ACHN (cell line): ENCODE measurements at places on chromosomes 11 and 22.

DNA sequence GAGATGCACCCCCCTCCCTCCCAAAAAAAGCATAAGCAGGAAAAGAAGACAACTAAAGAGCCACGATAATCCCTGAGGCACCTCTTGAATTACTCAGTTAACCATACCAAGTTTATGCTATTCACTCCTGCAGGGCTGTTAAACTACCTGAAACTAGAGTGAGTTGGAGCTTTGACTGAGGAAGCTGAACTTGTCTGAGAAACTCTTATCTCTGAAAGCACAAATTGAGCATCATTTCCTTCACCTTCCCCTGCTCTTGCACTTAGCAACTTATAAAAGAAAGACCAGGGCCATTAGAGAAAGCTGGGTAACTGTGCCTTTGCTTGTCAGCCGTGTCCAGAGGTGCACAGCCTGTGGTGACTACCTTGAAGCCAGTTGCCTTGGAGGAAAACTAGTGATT, 745.6 kb downstream of the NELL1 start:
- no peak for DNase-seq

DNA sequence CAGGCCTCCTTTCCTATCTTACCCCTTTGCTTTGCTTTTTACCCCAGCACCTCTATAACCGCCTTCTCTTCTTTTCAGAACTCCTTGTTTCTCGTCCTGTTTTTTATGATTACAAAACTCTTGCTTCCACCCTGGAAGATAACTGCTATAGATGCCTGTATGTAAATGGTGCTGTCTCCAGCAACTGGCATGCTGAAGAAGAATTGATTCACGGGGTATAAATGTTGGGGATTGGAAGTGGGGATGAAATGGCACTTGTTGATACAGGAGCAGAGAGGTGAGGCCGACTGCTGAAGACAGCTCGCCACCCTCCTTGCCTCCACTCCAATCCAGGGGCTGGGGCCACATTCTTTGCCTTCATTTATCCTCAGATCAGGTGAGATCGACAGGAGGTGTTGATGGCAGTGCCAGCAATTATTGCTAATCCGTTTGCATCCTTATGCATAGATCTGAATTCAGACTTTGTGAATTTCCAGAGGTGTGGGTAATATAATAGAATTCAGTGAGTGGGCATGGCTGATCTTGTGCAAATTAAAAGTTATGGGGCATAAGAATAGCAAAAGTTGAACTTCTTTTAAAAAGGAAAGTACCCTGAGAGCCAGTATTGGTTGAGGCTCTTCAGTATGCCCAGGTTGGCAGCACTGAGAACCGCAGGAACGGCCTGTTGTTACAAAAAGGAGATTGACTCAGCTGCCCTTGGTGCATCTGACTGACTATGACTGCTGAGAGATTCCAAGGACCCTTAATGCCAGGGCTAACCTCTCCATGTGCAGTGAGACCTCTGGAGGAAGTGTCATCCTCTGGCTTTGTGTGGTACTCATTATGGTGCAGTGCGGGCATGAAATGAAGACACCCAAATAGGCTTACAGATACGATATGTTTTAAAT, 5.3 kb downstream of the NEAT1 start:
- peak; percentile 76 for DNase-seq

DNA sequence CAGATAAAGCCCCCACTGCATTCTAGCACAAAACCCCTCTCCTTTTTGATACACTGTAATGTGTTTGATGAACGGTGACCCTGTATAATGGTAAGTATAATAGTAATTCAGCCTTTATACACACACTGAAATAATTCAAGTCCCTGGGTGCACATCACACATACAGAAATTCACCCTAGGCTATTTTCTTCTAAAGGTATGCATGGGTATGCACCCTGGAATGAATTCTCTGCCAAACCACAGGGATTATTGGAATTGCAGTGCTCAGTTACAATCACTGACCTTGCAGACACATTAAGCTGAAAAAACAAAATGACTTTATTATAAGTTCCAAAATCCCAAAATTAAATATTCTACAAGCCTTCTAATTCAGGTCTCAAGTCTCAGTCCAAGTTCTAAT, 245.9 kb upstream of the FAT3 start:
- no peak for DNase-seq

GRCh38 chr11:135069890-135070289, 657.8 kb upstream of the B3GAT1 start:
- no peak for DNase-seq

- DNase-seq = no peak
These were observed 1.5 kb downstream of the MAP6 start for GRCh38 chr11:75667255-75667830.

DNA sequence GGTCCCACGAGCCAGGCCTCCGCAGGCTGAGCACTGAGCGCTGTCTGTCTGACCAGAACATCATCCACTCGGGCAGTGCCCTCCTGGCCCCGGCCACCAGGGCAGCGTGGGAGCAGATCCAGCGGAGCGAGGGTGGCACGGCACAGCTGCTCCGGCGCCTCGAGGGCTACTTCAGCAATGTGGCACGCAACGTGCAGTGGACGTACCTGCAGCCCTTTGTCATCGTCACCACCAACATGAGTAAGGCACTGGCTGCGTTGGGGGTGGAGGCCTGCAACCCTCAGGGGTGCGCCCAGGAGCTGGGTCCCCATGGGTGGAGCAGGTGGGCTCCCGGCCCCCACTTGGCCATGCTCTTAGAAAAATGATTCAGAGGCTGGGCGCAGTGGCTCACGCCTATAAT, 49.7 kb upstream of the PRODH start:
- DNase-seq = no peak

GRCh38 chr11:93513772-93514171, 29.4 kb downstream of the SMCO4 start:
- DNase-seq = no peak

DNA sequence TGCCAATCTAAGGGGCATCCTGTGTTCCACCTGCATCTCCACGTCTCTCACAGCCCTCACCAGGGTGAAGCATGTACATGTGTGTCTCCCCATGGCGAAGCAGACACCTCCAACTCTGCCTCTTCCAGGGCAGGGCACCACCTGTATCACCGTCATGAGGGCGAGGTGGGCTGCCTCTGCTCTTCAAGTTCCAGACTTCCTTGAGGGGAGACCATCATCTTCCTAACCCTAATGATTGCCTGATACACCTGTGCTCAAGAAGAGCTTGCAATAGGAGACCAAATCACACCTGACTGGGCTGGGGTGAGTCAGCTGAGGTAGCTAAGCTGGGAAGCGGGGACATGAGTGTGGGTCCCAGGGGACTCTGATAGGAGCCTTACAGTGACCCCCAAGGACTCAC, 43.7 kb downstream of the GAB4 start:
- DNase-seq = no peak

GRCh38 chr11:75480185-75481175, 45.3 kb downstream of the GDPD5 start:
- DNase-seq = no peak

- no peak for DNase-seq
These were observed 357.2 kb downstream of the OPCML start for GRCh38 chr11:133175103-133175502.

DNA sequence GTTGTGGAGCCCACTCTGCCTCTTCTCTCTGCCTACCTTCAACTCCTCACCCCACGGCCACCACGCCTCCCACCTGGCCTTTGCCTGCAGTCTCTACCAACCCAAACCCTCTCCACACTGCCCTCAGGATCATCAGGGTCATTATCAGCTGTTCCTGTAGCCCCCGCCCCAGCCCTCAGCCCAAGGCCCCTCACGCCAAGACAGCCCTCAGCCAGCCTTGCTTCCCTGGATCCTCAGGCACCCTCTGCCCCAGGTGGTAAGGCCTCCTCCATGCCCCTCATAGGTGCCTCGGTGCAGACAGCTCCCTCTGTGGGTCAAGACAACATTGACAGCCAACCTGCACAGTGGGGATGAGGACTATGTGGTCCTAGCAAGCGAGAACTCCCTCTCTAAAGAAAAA, 1.7 kb downstream of the SBF1 start:
- peak; percentile 27 for DNase-seq

DNA sequence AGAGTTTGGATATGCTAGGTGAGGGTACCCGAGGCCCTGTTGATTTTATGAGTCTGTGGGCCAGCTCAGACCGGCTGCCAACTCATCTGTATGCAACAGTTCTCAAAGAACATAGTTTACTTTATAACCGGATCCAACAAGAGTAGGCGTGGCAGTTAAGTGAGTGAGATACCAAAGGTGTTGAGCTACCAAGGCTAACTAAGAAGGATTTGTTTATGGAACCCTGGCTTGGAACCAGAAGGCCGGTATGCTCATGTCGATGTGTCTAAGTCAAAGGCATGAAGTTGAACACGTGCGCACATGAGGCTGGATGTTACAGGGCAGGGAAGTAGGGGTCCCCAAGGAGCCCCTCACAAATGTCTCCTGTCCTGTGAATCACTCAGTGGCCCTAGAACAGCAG, at the start of gene KCNJ1:
KCNJ1 (minus strand) TSS at position 20 of the 400 bp plus-strand sequence. CDS start 27,053 bp downstream, outside the sequence.
- no peak for DNase-seq

GRCh38 chr11:12687216-12687623, 13.0 kb downstream of the TEAD1 start:
- no peak for DNase-seq
